Activated CD8-positive, alpha-beta memory T cell treated with anti-CD3 and anti-CD28 coated beads for 1 hour (primary cell): ENCODE measurements at places on chromosomes 5 and 9.

DNA sequence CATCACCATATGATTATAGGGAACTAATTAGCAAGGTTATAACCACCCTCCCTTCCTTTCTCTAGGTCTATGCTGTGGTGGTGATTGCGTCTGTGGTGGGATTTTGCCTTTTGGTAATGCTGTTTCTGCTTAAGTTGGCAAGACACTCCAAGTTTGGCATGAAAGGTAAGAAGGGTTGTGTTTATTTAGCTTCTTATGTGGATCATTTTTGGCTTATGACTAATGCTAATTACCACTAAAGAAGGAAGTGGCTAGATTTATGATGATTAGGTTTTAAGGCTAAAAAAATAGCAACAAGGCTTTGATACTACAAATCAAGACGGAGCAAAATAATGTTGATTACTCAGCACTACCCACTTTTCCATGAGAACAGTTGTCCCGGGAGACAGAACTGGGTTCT is 82.4 kb downstream of the NTRK2 start:
- no peak for DNase-seq

- no peak for DNase-seq
These were observed 346.9 kb downstream of the CDH9 start for GRCh38 chr5:26691486-26691885.

DNA sequence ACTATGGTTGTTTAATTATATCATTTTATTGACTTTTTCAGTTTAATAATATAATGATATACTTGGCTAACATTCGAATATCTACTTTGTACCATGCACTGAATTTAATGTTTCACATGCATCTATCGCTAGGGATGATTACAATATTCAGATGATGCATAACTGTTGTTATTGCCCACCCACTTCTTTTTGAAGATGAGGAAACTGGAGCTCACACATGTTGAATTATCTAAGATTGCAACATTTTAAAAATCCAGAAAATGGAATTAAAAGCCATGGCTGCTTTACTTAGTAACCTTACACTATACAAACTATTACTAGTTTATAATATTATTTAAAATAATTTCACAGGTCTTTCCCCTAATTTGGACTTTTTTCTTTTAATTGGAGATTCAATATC is 171.7 kb downstream of the TLR4 start:
- no peak for DNase-seq

GRCh38 chr5:143025971-143026370 is 255.8 kb downstream of the ARHGAP26 start:
- DNase-seq, result no peak

DNA sequence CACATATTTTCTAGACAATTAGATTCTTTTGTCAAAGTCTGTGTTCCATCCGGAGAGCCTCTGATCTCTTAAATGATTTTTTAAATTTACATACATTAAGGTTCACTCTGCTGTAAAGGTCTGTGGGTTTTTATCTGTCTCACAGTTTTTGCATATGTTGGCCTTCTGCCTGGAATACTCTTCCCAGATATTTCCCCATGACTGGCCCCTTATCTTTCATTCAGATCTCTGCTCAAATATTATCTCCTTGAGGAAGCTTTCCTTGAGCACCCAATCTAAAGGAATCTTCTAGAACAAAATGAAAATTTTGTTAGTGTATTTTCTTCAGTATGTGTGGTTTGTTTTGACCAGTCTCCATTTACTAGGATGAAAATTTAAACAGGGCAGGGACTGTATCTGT is 26.3 kb downstream of the FAF2 start:
- no peak for DNase-seq

DNA sequence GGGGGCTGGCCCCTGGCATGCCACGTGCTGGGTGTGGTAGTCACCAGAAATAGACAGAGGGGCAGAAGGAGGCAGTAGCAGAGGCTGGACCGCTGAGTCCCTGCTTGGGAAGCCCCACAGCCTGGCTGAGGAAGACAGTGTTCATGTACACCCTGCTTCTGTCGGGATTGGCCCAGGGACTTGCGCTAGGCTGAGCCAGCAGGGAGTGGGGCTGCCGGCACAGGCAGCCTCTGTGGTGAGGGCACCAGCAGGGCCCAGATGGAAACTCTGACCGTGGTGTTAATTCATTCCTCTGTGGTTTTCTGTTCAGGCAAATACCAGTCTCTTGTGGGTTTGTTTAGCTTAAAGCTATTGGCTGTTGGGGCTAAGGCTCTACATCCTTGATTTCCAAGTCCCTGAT is 108.6 kb upstream of the RAD23B start:
- no peak for DNase-seq

DNA sequence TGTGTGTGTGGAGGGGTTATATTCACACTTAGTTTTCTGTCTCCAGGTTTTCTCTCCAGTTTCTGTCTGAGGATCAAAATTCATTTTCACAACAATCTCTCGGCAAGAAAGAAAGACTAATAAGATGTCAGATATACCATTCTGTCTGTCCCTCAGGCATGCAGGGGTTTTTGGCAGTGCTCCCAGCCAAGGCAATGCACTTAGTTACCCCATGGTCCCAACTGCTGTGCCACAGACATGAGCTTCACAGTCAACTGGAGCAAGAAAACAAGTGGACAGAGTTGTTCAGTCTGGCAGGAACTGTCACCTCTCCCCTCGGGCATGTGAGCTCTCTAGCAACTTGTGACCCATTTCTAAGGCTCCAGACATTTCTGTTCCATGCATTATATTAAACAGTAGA is 101.7 kb upstream of the LHFPL2 start:
- no peak for DNase-seq

GRCh38 chr9:87604886-87605588 is 107.4 kb downstream of the DAPK1 start:
- DNase-seq, result no peak

DNA sequence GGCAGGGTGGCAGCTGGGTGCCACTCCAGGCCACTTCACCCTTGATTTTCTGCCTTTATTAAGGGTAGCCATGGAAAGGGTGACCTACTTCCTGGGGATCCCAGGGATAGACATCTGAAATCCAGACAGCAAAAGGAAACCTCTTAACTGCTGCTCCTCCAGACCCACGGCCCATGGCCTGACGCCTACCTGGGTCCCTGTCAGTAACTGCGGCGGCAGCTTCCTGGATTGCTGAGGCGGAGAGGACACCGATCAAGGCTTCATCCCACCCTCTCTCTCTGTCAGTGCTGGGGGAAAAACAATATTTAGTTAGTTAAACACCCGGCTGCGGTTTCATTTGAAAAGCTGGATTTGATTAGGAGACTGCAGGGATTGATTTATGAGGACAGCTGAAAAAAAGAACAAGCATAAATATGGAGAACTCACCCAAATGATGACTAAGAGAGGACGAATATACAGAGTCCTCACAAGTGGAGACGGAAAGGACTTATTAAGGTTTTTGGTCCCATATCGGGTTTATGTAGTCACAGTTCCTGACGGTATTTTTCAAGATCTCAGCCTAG is 158.7 kb upstream of the KLF4 start:
- no peak for DNase-seq

GRCh38 chr5:8993031-8993430 is 552.8 kb downstream of the SEMA5A start:
- DNase-seq, result no peak
